ENCODE measurements at places on chromosomes 6 and 20.

GRCh38 chr6:14676977-14677781 lies 559.6 kb downstream of the CD83 start:
- DNase-seq: no peak

- no peak for DNase-seq
Measured at GRCh38 chr6:18240230-18240629, 24.1 kb downstream of the DEK start.

GRCh38 chr6:157823001-157823527 lies at the start of gene SNX9:
Gene SNX9, plus strand, starts transcription at chr6:157823246. Its CDS starts 189 bp downstream, at chr6:157823435.
- DNase-seq: no peak

DNA sequence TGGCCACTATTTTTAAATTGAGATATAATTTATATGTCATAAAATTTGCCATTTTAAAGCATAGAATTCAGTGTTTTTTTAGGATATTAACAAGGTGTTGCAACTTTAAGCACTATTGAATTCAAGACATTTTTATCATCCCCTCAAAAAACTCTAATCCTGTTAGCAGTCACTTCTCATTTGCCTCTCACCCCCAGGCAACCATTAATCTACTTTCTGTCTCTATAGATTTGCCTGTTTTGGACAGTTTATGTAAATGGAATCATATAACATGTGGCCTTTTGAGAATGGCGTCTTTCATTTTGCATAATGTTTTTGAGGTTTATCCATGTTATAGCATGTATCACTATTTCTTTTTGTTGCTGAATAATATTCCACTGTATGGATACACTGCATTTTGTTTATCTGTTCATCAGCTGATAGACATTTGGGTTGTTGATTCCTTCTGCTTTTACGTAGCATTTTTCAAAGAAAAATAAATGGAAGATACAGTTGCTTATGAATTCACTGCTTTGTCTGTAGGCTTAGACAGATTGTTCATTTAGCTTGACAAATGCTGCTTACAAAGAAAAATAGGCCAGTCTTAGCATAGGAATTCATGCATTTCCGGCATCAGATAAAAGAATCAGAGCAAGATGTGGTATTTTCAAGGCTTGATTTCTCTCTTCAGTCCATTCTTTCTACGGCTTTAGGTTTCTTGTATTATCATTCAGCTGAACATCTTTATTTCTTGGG lies 52.9 kb downstream of the STK4 start:
- no peak for DNase-seq

Data from stimulated activated CD8-positive, alpha-beta memory T cell treated with anti-CD3 and anti-CD28 coated beads, Interleukin-7, amount 100 ng/mL, for 24 hours (primary cell).